Suppressor macrophage treated with lipopolysaccharide for 4 hours (primary cell): ENCODE measurements at places on chromosomes 2 and 18.

DNA sequence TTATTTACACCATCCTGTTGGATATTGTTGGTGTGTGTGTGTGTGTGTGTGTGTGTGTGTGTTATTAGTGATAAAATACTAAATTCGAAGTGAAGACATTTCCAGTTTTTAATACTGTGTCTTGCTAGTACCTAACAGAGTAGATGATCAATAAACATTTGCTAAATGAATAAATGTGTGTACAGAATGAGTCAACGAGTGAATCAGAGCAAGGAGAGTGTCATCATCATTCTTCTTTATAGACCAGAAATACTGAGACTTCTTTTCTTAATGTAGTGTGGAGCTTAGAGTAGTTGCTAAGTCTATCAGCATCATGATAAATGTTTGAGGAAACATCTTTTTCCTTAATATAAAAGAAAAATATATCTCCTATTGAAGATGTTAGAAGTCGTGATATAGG lies 169.7 kb upstream of the SATB2 start:
- no peak for DNase-seq

GRCh38 chr2:237472909-237473877 lies 13.9 kb upstream of the MLPH start:
- DNase-seq: no peak

- DNase-seq: no peak
These were observed 108.4 kb upstream of the ITGB6 start for GRCh38 chr2:160308476-160308875.

- DNase-seq: no peak
These were observed 44.9 kb downstream of the ZBTB14 start for GRCh38 chr18:5250603-5251002.
